ENCODE measurements at places on chromosomes 1 and 21. TPM values are rescaled to one million over a fixed set of nuclear protein-coding genes. Genes with fewer than 3 reads are reported as not detected.

Gene ITLN2
- total RNA-seq, result not detected

Gene LCE1A
- not detected for total RNA-seq

Gene MYBPH
- not detected for total RNA-seq

GRCh38 chr1:1399872-1400575 lies 889 bp upstream of the CCNL2 start:
- DNase-seq, result no peak
- peak overlapping the region; percentile 92 for H3K4me3 ChIP-seq
- H3K36me3 ChIP-seq, result peaks cover 40% of the 10 kb centered on the region
- H3K27me3 ChIP-seq, result no peaks in the 10 kb centered on the region
- peaks cover 10% of the 10 kb centered on the region for H3K4me1 ChIP-seq
- H3K27ac ChIP-seq, result peak overlapping the region; percentile 65

- H3K4me1 ChIP-seq, result no peaks in the 10 kb centered on the region
- no peaks in the 10 kb centered on the region for H3K36me3 ChIP-seq
- H3K27me3 ChIP-seq, result no peaks in the 10 kb centered on the region
- no peak for DNase-seq
- no peak overlapping the region for H3K27ac ChIP-seq
Observed at GRCh38 chr1:148362626-148363438, 120.3 kb downstream of the PPIAL4G start.

GRCh38 chr21:43731891-43732711 lies 13.2 kb downstream of the PDXK start:
- H3K27ac ChIP-seq, result peak overlapping the region; percentile 57
- no peak for DNase-seq
- H3K4me3 ChIP-seq, result peak overlapping the region; percentile 19
- no peaks in the 10 kb centered on the region for H3K27me3 ChIP-seq

DNA sequence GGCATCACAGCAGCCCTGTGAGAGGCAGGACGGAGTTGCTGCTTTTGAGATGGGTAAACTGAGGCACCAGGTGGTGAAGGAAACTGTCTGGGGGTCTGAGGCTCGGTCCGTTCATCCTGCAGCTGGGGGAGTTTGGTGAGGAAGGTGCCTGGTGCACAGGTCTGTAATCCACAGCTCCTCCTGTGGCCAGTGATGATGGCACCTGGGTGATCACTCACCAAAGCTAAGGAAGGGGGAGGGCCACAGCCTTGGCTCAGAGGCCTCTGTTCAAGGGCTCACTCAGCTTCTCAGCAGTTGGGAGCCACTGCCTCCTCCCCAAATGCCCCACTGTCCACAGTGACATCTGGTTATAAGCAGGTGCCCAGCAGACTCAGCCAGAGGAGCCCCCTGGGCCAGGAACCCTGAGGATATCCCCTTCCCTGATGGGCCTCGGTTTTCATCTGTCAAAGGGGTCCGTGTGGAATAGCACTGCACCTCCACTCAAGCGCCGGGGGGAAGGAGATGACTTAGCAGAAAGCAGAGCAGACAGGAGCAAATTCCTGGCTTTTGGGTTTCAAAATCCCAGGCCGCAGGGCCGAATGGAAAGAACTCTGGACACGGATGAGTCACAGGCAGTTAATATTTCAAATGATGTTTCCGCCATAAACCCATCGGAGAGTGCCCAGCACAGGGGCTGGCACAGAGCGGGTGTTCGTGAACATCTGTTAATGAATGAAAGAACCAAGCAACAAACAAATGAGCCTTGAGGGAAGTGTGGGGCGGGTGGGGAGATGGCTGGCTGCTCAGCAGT lies 82.8 kb downstream of the DMRTB1 start:
- no peaks in the 10 kb centered on the region for H3K4me1 ChIP-seq
- no peak overlapping the region for H3K4me3 ChIP-seq
- DNase-seq, result no peak
- H3K27me3 ChIP-seq, result no peaks in the 10 kb centered on the region
- no peak overlapping the region for H3K27ac ChIP-seq

DNA sequence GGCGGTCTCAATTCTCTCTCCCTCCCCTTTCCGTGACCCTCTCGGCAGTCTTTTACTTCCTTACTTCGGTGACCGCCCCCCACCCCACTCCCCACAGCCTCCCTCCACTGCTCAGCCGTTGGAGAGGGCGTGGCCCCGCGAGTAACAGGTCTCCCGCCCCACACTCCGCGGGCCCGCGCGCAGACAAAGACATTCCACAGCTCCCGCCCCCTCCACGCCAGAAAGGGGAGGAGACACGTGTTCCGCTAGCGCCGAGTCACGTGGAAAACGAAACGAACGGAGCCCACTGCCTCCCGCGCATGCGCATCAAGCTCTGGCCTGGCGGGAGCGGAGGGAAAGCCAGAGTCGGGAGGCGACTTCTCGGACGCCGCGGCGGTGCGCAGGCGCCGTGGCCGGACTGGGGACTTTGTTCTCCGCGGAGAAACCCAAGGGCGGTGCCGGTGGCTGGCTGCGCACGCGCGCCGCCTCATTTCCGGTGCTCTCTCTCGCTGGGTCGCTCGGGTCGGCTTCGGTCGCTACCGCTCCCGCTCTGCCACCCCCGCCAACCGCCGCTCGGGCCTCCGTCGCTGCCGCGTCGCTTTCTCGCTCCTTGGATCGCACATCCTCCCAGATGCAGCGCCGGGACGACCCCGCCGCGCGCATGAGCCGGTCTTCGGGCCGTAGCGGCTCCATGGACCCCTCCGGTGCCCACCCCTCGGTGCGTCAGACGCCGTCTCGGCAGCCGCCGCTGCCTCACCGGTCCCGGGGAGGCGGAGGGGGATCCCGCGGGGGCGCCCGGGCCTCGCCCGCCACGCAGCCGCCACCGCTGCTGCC lies at the start of gene KHDRBS1:
KHDRBS1 (plus strand) TSS at position 483 of the 813 bp plus-strand sequence; CDS start at position 611, 128 bp downstream.
- peaks cover 9% of the 10 kb centered on the region for H3K4me1 ChIP-seq
- peak; percentile 95 for DNase-seq
- H3K27ac ChIP-seq, result peak within 1 kb of the TSS; percentile 100
- H3K36me3 ChIP-seq, result no peaks in the 10 kb centered on the region
- H3K27me3 ChIP-seq, result no peaks in the 10 kb centered on the region

GRCh38 chr1:74162333-74162732 lies 35.6 kb downstream of the LRRIQ3 start:
- no peak overlapping the region for H3K4me3 ChIP-seq
- H3K27ac ChIP-seq, result no peak overlapping the region
- DNase-seq, result no peak
- no peaks in the 10 kb centered on the region for H3K4me1 ChIP-seq
- no peaks in the 10 kb centered on the region for H3K36me3 ChIP-seq
- H3K27me3 ChIP-seq, result no peaks in the 10 kb centered on the region

GRCh38 chr1:205543351-205544301 lies 39.2 kb downstream of the CDK18 start:
- H3K27me3 ChIP-seq, result no peaks in the 10 kb centered on the region
- H3K4me1 ChIP-seq, result peaks cover 3% of the 10 kb centered on the region
- H3K4me3 ChIP-seq, result peak overlapping the region; percentile 33
- H3K36me3 ChIP-seq, result no peaks in the 10 kb centered on the region
- peak overlapping the region; percentile 85 for H3K27ac ChIP-seq

GRCh38 chr1:78060857-78061563 lies 15.2 kb downstream of the GIPC2 start:
- no peaks in the 10 kb centered on the region for H3K27me3 ChIP-seq
- peaks cover 5% of the 10 kb centered on the region for H3K4me1 ChIP-seq
- H3K36me3 ChIP-seq, result no peaks in the 10 kb centered on the region

DNA sequence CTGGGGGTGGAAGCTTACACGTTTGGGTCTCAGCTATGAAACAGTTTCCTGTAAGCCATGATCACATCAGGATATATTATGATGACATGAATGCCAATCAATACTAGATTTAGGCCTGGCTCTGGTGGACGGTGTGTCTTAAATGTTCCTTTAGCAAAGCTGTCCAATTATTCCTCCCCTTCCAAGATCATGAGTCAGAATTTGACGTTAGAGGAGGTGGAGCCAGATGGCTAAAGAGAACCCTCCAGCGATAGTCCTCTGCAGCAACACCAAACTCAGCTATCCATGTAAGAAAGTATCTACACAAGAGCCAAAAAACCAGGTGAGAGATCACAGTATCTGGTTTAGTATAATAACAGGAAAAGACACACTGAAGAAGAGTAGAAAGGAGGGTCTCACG lies 47.8 kb downstream of the PACC1 start:
- H3K4me1 ChIP-seq, result no peaks in the 10 kb centered on the region
- H3K27ac ChIP-seq, result no peak overlapping the region
- H3K36me3 ChIP-seq, result no peaks in the 10 kb centered on the region
- H3K27me3 ChIP-seq, result no peaks in the 10 kb centered on the region
- H3K4me3 ChIP-seq, result no peak overlapping the region
- DNase-seq, result no peak

DNA sequence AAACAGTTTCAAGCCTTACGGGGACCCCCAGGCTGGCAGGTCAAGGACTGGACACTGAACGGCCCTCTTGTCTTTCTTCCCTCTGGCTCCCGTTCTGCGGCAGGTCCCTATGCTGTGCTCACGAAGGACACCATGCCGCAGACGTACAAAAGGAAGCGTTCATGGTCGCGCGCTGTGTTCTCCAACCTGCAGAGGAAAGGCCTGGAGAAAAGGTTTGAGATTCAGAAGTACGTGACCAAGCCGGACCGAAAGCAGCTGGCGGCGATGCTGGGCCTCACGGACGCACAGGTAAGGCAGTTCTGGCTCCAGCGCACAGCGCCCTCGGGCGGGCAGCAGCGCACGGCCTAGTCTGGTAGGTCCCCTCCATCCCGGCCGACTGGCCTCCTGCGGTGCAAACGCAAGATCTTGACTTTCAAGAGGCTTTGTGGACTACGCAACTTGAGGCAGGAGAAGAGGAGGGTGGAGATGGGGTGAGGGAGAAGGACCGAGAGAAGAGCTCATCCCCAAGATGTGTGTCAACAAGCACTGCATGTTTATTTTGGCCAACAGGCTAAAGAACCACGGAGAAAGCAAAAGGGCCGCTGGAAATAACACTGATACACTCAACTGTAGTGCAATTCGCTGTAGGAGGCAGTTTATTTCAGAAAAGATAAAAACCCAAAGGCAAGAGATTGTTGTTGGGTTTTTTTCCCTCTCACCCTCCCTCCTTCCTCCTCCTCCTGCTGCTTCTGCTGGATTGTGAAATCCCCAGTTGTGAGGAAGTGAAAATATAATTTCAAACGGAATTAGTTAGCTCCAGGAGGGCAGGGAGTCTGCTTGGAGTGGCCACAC lies 3.0 kb downstream of the HLX start:
- H3K4me1 ChIP-seq, result peaks cover 7% of the 10 kb centered on the region
- peak overlapping the region; percentile 14 for H3K4me3 ChIP-seq
- H3K36me3 ChIP-seq, result peaks cover 10% of the 10 kb centered on the region

DNA sequence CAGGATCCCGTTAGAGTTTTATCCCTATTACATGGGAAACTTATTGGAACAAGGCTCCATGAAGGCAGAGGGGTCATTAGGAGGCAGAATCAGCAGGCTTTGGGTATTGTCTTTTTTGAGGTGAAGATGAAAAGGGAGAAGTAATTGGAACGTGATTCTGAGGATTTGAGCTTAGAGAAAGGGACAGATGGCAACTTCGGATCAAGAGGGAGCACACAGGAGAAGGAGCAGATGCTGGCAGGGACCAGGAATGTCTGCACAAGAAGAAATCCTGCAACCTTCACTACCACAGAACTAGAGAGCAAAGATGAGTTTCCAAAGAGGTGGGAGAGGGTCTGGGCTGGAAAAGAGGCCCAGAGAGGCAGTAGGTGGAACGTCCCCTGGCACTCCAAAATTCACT lies 202.8 kb downstream of the RRAGC start:
- no peaks in the 10 kb centered on the region for H3K36me3 ChIP-seq
- no peak overlapping the region for H3K4me3 ChIP-seq
- DNase-seq, result no peak
- H3K27me3 ChIP-seq, result no peaks in the 10 kb centered on the region

DNA sequence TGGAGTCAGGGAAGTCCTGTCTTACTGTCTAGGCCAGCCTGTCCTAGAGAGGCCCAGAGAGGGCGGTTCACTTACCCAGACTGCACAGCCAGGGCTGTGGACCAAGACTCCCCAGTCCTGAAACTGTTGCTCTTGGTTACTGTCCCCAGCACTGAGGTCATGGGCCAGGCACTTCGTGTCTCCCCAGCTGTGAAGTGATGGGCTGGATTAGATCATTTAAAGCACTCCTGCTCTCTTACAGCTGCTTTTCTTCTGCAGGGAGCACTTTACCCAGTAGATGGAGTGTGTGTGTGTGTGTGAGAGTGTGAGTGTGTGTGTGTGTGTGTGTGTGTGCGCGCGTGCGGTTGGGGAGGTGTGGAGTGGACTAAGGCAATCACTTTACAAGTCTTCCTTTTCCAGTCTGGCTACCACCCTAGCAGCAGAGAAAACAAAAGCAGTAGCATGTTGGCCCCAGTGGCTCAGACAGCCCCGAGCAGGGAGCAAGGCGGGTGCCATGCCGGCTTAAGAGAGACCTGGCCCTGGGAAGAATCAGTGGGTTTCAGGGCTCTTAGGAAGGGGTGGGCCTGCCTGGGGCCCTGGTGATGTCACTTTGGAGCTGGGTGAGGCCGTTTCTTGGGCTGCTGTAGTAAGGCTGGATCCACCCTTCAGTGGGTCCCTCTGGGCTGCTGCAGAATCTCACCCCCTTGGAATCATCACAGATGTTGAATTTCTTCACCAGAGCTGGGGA lies 2.4 kb downstream of the SPSB1 start:
- DNase-seq, result no peak
- H3K36me3 ChIP-seq, result no peaks in the 10 kb centered on the region
- H3K4me3 ChIP-seq, result peak overlapping the region; percentile 89

DNA sequence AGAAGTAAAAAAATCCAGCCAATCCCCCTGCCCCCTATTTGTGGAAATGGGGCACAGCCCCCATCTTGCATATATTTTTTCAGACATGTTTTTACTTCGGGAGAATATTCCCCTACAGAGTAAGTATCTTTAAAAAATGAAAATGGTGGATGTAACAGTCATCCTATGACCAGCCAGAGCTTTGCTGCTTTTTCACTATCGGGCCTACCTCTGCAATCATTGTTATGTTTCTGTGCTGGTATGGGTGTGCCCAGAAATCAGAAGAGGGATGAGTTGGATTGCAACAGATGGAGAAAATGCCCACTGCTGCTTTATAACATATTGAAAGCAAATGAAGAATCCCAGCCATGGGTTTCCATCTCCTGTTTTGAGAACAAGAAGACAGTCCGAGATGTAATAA lies 2.9 kb downstream of the CD247 start:
- no peaks in the 10 kb centered on the region for H3K36me3 ChIP-seq
- H3K27ac ChIP-seq, result no peak overlapping the region
- no peaks in the 10 kb centered on the region for H3K4me1 ChIP-seq
- DNase-seq, result no peak

GRCh38 chr1:48627486-48627885 lies 149.2 kb downstream of the BEND5 start:
- H3K4me3 ChIP-seq, result no peak overlapping the region
- no peaks in the 10 kb centered on the region for H3K27me3 ChIP-seq
- DNase-seq, result no peak

DNA sequence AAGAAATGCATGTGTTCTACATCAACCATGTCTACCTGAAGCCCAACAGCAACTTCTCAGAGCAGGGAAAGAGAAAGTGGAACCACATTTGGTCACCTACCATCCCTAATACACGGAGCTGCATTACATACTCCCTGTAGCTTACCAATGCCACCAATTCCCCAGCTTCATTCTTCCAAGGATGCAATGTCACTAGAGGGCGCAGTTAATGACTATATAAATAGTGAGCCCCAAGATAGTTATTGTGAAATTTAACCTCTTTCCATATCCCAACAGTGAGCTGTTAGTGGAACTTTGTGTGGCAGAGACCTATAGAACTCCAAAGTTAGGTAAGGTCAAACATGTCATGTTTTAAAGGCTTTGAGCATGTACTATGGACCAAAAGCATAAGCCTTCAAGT lies 618.3 kb downstream of the SMYD3 start:
- DNase-seq, result no peak
- H3K27me3 ChIP-seq, result no peaks in the 10 kb centered on the region
- no peaks in the 10 kb centered on the region for H3K36me3 ChIP-seq
